ENCODE measurements at places on chromosomes 7 and 10. TPM values are rescaled to one million over a fixed set of nuclear protein-coding genes. Genes with fewer than 3 reads are reported as not detected.
A peak's percentile ranks its signal among the peaks of the same experiment; 100 is the strongest.

Gene HOXA9
- total RNA-seq, result 45.8 TPM

GRCh38 chr7:1915956-1916600 lies 246.0 kb downstream of the ELFN1 start:
- no peak for DNase-seq

DNA sequence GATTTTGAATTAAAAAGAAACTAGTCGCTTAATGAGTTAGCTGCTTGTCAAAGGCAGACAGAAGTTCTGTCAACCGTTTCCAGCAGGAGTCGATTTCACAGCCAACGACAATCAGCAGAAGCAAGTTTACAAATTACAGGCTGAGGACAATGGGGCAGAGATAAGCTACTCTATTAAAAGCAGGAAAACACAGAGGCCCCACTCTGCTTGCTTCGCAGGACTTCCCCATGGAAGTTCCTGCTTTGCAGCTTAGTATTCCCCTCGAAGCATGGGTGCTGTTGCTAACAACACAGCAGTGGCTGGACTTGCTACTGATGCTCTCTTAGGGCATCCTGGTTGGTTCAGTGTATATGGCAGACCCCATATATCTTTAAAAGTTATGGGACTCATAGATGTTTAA lies 50.8 kb upstream of the KLF6 start:
- DNase-seq, result no peak

Gene LRCH4
- total RNA-seq, result 19.7 TPM

- DNase-seq, result no peak
Observed at GRCh38 chr7:133821171-133821570, 306.0 kb upstream of the LRGUK start.

Gene CDC14C
- not detected for total RNA-seq

Gene ADAM22
- total RNA-seq, result 7.0 TPM

- DNase-seq, result peak; percentile 3
Observed at GRCh38 chr10:112539340-112539739, 92.3 kb downstream of the VTI1A start.

GRCh38 chr10:122696687-122697086 lies 3.0 kb downstream of the C10orf120 start:
- DNase-seq, result no peak

Gene HPSE2
- not detected for total RNA-seq

Gene IFIT3
- total RNA-seq, result 5.4 TPM

GRCh38 chr7:106273009-106273668 lies 11.6 kb downstream of the NAMPT start:
- DNase-seq, result no peak

Gene ICA1
- 1.3 TPM for total RNA-seq

- DNase-seq, result no peak
Observed at GRCh38 chr7:157007470-157008066, 2.9 kb downstream of the MNX1 start.

Gene FAM131B
- total RNA-seq, result 7.0 TPM

- no peak for DNase-seq
Observed at GRCh38 chr7:105585850-105586500, 4.7 kb upstream of the EFCAB10 start.

Gene CNPY1
- total RNA-seq, result not detected

DNA sequence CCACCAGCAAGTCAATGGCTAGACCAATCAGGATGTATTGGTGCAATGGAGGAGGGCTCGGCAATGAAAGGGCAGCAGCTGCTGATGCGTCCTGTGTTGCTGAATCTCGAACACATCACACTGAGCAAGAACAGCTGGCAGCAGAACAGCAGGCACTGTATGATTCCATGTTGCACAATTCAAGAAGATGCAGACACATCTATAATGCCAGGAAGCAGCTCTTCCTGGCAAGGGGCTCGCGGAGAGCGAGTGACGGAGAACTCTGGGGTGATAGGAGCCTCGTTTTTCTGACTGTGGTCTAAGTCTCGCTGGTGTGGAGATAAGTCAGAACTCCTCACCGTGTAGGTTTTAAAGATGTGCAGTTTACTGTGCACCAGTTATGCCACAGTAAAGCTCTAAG lies 24.8 kb upstream of the PFKP start:
- no peak for DNase-seq

Gene STEAP2
- 8.6 TPM for total RNA-seq

DNA sequence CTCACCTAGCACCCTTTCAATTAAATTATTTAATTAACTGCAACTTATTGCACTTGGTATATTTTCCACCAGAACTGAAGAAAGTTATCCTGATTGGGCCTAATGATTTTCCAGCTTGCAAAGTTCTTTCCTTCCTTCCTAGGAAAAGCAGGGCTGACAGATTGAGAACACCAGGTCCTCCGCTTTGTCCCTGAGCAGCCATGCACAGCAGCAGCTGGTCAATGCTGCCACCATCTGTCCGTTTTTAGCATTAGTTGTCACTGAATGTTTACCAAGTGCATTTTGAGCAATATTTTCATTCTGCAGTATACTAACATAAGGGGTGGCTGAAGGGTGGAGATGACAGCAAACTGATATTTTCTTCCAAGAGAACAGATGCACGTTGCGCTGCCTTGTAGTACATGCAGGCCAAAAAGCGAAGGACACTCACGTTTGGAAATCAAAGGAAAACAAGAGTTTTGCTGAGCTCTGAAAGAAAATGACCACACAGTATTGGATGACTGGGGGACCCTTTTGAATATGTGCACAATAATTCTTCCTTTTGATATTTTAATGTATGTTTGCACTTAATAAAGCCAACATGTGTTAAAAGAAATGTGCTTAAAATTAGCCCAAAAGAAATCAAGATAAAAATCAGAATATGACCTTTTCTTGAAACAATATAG lies 248.8 kb upstream of the PTN start:
- DNase-seq, result peak; percentile 64

DNA sequence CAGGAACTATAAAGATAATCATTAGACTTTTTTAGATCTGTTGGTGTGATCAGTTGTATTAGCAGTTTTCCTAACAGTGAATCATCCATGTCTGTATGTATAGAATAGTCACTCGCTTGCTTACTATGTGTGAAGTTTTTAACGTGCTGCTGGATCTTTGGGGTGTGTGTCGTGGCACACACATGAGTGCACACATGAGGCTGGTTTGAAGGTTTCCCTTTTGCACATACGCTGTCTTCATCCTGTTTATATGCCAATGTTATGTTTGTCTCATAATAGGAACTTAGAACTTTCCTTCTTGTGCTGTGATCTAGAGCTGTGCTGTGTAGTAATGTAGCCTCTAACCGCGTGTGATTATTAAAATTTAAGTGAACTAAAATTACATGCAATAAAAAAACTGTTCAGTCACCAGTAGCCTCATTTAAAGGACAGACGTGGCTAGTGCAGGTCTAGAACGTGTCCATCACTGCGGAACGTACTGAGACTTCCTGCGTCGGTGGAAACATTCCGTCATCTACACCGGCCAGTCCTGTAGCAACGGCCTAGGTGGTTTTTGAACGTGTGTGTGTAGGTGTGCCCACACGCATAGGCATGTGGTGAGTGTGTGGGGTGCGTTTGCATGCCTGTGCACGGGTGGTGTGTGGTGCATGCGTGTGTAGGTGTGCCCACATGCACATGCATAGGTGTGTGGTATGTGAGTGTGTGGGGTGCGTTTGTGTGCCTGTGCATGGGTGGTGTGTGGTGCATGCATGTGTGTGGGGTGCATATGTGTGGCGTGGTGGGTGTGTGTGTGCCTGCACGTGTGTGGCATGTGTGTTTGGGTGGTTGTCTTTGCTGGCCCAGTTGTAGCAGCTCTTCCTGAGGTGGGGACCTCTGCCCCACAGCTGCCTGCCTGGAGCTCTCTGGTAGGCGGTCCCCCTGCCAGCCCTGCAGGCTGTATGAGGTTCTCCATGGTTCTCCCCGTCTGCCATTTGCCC lies 56.6 kb downstream of the INPP5A start:
- DNase-seq, result no peak

- no peak for DNase-seq
Observed at GRCh38 chr7:55203300-55203699, 161.8 kb upstream of the LANCL2 start.

Gene SPDYE2B
- total RNA-seq, result not detected

DNA sequence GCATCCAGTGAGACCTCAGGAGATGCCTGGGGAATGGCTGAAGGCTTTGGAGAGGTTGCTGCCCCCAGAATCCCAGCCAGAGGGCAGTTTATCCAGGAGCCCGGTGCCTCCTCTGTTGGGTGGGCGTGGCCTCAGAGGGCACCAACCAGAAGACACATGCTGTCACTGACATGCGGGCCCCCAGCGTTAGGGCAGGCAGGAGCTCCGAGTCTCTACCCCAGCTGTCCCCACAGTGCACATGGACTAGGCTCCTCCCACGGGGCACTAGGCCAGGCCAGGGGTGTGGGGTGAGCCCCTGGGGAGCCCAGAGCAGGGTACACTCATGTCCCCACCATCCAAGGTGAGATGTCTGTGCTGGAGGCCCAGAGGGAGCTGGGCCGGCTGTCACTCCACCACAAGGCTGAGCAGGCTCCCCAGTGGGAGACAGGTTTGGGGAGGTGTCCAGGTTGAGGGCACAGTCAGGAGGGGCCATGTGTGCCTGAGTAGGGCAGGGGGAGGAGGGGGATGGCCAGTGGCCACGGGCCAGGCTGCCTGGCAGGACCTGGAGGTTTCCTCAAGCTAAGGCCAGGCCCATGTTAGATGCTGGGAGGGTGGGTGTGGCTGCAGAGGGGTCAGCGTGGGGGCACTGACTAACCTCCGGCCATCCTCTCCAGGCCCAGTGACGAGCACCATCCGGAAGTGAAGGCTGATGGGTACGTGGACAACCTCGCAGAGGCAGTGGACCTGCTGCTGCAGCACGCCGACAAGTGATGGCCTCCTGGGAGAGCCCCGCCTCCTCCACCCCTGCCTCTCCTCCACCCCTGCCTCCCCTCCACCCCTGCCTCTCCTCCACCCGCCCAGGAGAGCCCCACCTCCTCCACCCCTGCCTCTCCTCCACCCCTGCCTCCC lies 131.3 kb downstream of the FAM53B start:
- DNase-seq, result peak; percentile 19

Gene RELN
- total RNA-seq, result 0.02 TPM

- no peak for DNase-seq
Observed at GRCh38 chr7:4182605-4183300, 499.3 kb upstream of the FOXK1 start.

GRCh38 chr7:47696152-47696710 lies 114.3 kb upstream of the TNS3 start:
- no peak for DNase-seq

Gene GHRHR
- total RNA-seq, result not detected

GRCh38 chr10:64093946-64094535 lies 572.8 kb downstream of the REEP3 start:
- no peak for DNase-seq

GRCh38 chr7:69193061-69193460 lies 405.2 kb upstream of the AUTS2 start:
- no peak for DNase-seq

Gene CCL24
- total RNA-seq, result not detected

DNA sequence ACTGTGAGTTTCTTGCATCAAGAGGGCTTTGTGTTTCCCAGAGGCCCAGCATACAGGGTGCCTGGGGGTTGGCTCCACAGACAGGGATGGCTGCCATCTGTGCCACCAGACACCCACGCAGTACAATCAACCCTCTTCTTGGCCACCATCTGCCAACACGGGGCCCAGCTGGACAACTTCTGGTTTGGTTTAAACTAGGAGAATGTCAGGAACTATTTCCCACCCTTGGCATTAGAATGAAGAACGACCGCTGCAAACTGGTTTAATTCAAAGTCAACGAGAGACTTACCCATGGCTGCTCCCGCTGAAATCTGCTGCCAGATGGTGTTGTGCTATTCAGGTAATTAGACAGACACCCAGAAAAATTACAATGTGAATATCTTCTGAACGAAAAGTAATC lies 27.8 kb downstream of the NMT2 start:
- DNase-seq, result no peak

GRCh38 chr10:21475393-21475792 lies 50.1 kb downstream of the SKIDA1 start:
- DNase-seq, result no peak

Data from HT1080 (cell line).